ENCODE measurements at places on chromosomes 5 and 9. TPM values are rescaled to one million over a fixed set of nuclear protein-coding genes. Genes with fewer than 3 reads are reported as not detected.
A peak's percentile ranks its signal among the peaks of the same experiment; 100 is the strongest.

HSPB3 gene
- not detected for polyA plus RNA-seq

PCDHGA5 gene
- polyA plus RNA-seq, result not detected

PKD2L2 gene
- 0.32 TPM for polyA plus RNA-seq

PLCXD3 gene
- polyA plus RNA-seq, result not detected

CTNNAL1 gene
- 1.7 TPM for polyA plus RNA-seq

FRMD3 gene
- 0.08 TPM for polyA plus RNA-seq

MYOZ3 gene
- 0.05 TPM for polyA plus RNA-seq

NR5A1 gene
- not detected for polyA plus RNA-seq

OMD gene
- not detected for polyA plus RNA-seq

LRRC19 gene
- polyA plus RNA-seq, result not detected

GRCh38 chr5:64827703-64828102 is 59.0 kb downstream of the CWC27 start:
- H3K27ac ChIP-seq, result no peak overlapping the region
- no peak overlapping the region for H3K4me3 ChIP-seq
- peaks cover 29% of the 10 kb centered on the region for H3K36me3 ChIP-seq
- no peak for DNase-seq

DNA sequence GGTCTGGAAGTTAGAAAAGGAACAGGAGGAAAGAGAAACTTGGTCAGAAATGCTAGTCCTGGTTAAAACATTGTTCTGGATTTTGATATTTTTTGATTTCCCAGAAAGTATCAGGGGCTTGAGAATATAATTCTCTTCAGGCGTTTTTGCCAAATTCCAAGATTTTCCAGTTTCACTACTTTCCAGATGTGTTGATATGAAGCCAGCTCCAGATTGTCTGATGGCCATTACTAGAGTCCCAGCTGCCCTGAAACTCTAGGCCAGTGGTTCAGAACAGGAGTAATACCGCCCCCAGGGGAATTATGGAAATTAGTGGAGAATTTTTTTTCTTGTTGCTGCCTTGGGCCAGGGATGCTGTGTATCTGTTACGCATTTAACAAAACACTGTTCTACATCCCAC is 88.6 kb downstream of the KCNN2 start:
- no peak overlapping the region for H3K4me3 ChIP-seq
- DNase-seq, result no peak
- H3K36me3 ChIP-seq, result no peaks in the 10 kb centered on the region
- H3K27me3 ChIP-seq, result peaks cover 20% of the 10 kb centered on the region
- H3K4me1 ChIP-seq, result peaks cover 2% of the 10 kb centered on the region

- H3K4me3 ChIP-seq, result no peak overlapping the region
- H3K27ac ChIP-seq, result no peak overlapping the region
- no peaks in the 10 kb centered on the region for H3K36me3 ChIP-seq
- no peaks in the 10 kb centered on the region for H3K4me1 ChIP-seq
- no peak for DNase-seq
These were observed 248.1 kb downstream of the CETN3 start for GRCh38 chr5:90161414-90161813.

DNA sequence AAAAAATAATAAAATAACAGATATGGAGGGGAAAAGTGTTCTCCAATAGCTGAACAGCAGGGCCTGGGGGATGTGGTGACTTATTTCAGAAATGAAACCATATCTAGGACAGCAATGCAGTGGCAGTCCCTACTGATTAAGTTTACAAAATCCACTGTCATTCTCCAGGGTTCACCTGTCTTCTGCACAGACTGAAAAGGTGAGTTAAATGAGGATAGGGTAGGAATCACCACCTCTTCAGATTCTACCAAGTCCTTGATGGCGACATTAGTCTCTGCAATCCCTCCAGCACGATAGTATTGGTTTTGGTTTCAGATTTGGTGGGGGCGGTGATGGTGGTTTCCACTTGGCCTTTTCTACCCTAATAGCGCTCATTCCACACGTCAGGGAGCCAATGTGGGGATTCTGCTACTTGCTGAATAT is 32.3 kb upstream of the NPM1 start:
- H3K36me3 ChIP-seq, result no peaks in the 10 kb centered on the region
- no peaks in the 10 kb centered on the region for H3K4me1 ChIP-seq
- no peaks in the 10 kb centered on the region for H3K27me3 ChIP-seq
- no peak for DNase-seq
- no peak overlapping the region for H3K4me3 ChIP-seq
- H3K27ac ChIP-seq, result no peak overlapping the region

- peaks cover 1% of the 10 kb centered on the region for H3K27me3 ChIP-seq
- H3K36me3 ChIP-seq, result no peaks in the 10 kb centered on the region
- H3K4me3 ChIP-seq, result no peak overlapping the region
- DNase-seq, result no peak
- no peak overlapping the region for H3K27ac ChIP-seq
These were observed 22.4 kb downstream of the ELOVL7 start for GRCh38 chr5:60821488-60822284.

GRCh38 chr9:113474360-113475028 is 11.0 kb downstream of the RGS3 start:
- DNase-seq, result no peak
- H3K36me3 ChIP-seq, result no peaks in the 10 kb centered on the region
- H3K27me3 ChIP-seq, result no peaks in the 10 kb centered on the region
- no peak overlapping the region for H3K4me3 ChIP-seq
- peaks cover 19% of the 10 kb centered on the region for H3K4me1 ChIP-seq
- no peak overlapping the region for H3K27ac ChIP-seq

- H3K4me1 ChIP-seq, result peaks cover 42% of the 10 kb centered on the region
- H3K4me3 ChIP-seq, result no peak overlapping the region
- no peaks in the 10 kb centered on the region for H3K36me3 ChIP-seq
These were observed 41.6 kb downstream of the ERGIC1 start for GRCh38 chr5:172875505-172876279.

DNA sequence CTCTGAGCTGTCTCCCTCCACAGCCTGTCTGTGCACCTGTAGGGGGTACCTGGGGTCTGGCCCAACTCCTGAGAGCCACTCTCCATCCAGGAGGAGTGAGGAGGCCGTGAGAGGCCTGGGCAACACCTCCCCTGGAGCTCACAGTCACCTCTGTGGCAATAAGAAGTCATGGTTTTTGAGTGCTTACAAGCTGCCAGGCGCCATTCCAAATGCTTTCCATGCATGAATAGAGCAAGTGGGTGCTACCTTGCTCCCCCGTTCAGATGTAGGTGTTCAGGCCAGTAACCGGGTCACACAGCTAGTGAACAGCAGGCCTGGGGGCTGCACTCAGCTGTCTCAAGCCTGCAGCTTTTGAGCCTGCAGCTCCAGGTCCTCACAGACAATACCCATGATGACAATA is 30.6 kb downstream of the CORO2A start:
- H3K27ac ChIP-seq, result peak overlapping the region; percentile 56
- no peak for DNase-seq
- no peaks in the 10 kb centered on the region for H3K36me3 ChIP-seq
- H3K4me1 ChIP-seq, result peaks cover 70% of the 10 kb centered on the region
- no peaks in the 10 kb centered on the region for H3K27me3 ChIP-seq
- H3K4me3 ChIP-seq, result no peak overlapping the region

- peaks cover 9% of the 10 kb centered on the region for H3K36me3 ChIP-seq
- H3K27ac ChIP-seq, result no peak overlapping the region
- no peak overlapping the region for H3K4me3 ChIP-seq
- peaks cover 2% of the 10 kb centered on the region for H3K4me1 ChIP-seq
- H3K27me3 ChIP-seq, result no peaks in the 10 kb centered on the region
These were observed 29.0 kb upstream of the MYORG start for GRCh38 chr9:34405719-34406118.

DNA sequence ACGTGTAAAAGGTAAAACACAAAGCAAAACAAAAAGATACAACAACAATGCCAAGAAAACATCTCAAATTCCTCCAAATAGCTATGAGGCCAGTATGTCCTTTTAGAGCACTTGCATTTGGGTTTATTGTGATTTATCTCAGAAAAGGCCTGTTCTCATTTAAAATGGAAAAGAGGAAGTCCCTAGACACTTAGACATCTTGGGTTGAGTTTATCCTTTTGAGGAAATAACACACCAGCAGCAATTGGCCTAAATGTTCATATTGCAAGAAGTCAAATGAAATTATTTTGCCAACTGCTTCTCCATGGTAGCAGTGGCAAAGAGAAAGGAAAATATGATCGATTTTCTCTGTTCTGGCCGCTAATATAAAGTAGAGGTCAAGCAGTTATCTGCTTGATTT is 43.6 kb upstream of the TRMT10B start:
- no peaks in the 10 kb centered on the region for H3K4me1 ChIP-seq
- H3K27me3 ChIP-seq, result peaks cover 2% of the 10 kb centered on the region

GRCh38 chr9:16315720-16316119 is 554.8 kb downstream of the BNC2 start:
- no peak for DNase-seq
- no peak overlapping the region for H3K27ac ChIP-seq
- H3K4me1 ChIP-seq, result no peaks in the 10 kb centered on the region

- no peaks in the 10 kb centered on the region for H3K36me3 ChIP-seq
- DNase-seq, result no peak
- peaks cover 4% of the 10 kb centered on the region for H3K4me1 ChIP-seq
- no peak overlapping the region for H3K27ac ChIP-seq
- no peak overlapping the region for H3K4me3 ChIP-seq
These were observed 54.5 kb upstream of the IL17B start for GRCh38 chr5:149433524-149434131.

DNA sequence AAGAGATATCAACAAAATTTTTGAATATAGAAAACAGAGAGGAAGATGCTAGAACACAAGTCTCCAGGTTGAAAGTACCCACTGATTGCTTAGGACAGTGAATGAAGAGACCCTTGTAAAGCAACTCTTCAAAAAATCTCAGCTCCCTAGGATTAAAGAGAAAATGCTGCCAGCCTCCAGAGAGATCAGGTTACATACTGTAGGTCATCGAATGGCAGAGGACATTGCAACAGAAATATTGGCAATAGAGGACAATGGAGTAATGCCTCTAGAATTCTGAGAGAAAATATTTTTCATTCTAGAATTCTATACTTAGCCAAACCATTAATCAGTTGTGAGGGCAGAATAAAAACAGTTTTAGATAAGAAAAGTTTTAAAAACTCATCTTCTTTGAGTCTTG is 43.1 kb upstream of the ELL2 start:
- H3K27me3 ChIP-seq, result peaks cover 5% of the 10 kb centered on the region
- no peaks in the 10 kb centered on the region for H3K36me3 ChIP-seq
- no peak overlapping the region for H3K4me3 ChIP-seq
- no peak overlapping the region for H3K27ac ChIP-seq

DNA sequence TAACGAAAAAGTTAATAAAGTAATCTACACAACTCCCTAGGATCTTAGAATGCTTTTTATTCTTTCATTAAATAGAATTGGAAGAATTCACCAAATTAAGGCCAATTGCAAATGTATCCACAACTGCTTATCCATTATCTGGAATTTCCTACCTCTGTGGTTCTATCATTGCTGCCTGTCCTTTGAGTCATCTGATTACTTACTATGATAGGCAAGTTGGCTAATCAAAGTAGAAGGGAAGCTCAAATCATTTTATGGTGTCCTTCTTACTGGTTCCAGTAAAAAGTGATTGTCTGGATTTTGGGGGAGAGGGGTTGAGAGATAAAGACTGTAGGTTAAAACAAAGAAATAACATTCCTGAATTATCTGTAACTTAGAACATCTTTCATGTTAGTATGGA is 161.4 kb upstream of the GNA14 start:
- no peaks in the 10 kb centered on the region for H3K27me3 ChIP-seq
- H3K4me3 ChIP-seq, result no peak overlapping the region
- H3K36me3 ChIP-seq, result peaks cover 45% of the 10 kb centered on the region

GRCh38 chr5:116409591-116410296 is 164.9 kb downstream of the SEMA6A start:
- H3K36me3 ChIP-seq, result peaks cover 35% of the 10 kb centered on the region
- DNase-seq, result no peak
- H3K27me3 ChIP-seq, result no peaks in the 10 kb centered on the region
- no peaks in the 10 kb centered on the region for H3K4me1 ChIP-seq

All from naive thymus-derived CD8-positive, alpha-beta T cell (primary cell).